ENCODE measurements at places on chromosomes 11 and 22.

- no peak for DNase-seq
Observed at GRCh38 chr11:108698844-108699642, 34.2 kb downstream of the DDX10 start.

- DNase-seq, result no peak
Observed at GRCh38 chr22:18013436-18013835, 10.9 kb downstream of the MICAL3 start.

DNA sequence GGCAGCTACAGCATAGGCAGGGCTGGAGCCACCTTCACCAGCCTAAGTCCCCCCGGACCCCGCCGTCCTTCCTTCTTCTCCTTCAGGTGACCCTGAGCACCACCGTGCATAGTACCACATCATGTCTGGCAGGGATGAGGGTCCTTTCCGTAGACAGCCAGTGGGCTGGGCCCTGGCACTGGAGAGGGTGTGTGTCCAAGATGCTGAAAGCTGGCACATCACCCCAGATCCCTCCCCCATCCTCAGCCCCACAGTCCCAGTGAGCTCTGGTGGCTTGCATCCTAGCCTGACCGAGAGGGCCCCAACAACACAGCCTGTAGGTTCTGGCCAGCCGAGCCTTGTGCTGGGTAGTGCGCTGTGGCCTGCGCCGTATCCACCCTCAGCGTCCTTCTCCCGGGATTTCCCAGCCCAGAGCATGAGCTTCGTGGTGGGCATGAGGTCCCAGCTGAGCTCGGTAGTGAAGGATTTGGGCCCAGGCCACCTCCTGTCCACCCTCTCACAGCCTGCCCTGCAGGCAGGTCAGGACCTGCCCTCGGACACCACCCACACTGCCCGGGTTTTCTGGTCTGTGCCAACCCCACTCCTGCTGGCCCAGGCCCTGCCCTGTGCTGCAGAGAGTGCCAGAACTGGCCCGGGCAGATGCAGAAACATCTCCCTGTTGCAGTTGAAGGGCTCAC, 1124.3 kb downstream of the BRD1 start:
- no peak for DNase-seq

GRCh38 chr11:92852229-92852628, 117.2 kb upstream of the MTNR1B start:
- no peak for DNase-seq

GRCh38 chr11:7905961-7906429, 25.1 kb downstream of the OR10A6 start:
- no peak for DNase-seq

DNA sequence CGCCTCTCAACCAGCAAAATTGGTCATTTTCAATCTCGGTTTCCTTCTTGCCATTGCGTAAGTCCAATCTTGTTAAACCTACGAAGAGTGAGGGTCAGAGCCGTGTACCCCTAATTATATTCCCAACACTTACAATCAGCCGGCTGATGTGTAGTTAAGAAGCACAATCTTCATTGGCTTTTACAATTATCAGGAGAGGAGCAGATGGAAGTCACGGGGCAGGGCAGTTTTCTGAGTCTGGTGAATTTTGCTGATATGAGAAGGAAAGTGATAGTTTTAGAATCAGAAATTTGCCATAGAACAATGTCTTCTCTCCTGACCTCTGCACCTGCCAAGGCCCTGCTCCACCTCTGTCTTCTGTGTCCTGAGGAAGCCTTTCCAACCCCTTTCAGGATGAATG, 35.0 kb upstream of the ATXN10 start:
- no peak for DNase-seq

DNA sequence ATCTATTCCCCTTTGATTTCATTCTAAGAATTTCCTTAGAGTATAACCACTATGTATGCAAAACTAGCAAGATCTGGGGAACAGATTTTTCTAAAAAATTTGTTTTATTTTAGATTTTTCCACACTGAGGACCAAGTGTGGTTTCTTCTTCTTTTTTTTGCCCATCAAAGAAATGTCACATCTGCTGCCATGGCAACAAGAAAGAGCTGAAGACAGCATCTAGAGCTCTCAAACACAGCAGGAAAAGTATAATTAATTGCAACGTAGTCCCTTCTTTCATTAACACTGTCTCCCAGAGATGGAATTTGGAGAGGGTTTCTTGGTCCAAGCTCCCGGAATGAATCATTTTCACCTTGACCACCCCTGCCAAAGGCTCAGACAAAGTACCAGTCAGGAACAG, 256.7 kb upstream of the CCDC90B start:
- no peak for DNase-seq

DNA sequence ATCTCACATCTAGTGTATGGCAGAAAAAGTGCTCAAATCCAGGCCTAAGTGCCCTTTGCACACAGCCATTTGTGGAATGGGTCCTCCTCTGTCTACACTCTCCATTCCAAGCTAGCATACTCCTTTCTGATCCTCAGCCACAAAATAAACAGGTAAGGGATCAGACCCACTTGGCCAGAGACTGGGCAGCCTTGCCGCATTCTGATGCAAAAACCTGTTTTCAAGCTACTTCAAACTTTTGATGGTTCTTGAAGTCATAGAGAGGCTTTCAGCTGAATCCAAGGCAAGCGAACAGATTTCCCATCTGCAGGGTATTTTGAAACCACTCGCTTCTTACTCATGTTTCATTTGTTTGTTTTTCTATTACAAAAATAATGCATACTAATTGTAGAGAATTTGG, 136.6 kb upstream of the NAV2 start:
- no peak for DNase-seq

- no peak for DNase-seq
Observed at GRCh38 chr11:95584180-95584579, 205.4 kb downstream of the FAM76B start.

DNA sequence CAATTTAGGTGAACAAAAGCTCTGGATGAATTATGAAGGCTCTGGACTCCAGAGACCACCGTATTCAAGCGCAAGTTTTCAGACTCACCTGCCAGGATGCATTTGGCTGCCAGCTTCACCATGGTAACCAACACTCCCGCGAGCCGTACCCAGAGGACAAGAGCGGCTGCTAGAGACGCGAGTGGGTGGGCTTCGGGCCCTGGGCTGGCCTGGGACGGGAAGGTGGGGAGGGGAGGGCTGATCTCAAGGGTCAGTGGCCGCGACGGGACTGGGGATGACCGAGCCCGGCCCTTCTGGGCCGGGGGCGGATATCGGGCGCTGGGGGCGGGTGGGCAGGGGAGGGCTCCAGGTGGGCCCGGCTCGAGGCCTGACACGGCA, 344 bp downstream of the IFT27 start:
- DNase-seq, result no peak
